8988T (cell line): ENCODE measurements at places on chromosomes 6 and 20.

DNA sequence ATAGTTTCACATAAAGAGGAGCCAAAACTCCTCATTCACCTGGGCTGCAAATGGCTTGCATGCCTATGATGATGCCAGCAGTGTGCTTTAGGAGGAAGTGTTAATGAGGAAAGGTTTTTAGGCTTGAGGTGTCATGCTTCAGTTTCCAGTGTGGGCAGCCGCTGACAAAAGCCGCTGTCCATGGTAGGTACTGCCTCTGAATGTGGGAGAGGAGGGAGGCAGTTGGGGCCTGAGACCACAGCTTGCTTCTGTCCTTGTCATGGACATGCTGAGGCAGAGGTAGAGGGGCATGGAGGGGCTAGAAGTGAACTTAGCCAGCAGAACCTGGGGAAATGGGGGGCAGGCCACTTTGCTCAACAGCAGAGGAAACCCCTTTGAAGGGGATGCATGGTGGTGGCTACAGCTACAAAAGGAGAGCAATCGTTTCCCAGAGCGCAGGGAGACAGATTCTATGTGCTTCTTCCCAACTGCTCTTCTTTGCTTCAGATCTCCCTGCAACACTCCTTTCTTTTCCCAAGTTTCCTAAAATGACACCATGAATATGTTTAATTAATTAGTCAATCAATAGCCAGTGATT, 372.1 kb upstream of the CNR1 start:
- no peak for DNase-seq

GRCh38 chr6:169997930-169998218, 246.5 kb downstream of the ERMARD start:
- DNase-seq, result no peak

DNA sequence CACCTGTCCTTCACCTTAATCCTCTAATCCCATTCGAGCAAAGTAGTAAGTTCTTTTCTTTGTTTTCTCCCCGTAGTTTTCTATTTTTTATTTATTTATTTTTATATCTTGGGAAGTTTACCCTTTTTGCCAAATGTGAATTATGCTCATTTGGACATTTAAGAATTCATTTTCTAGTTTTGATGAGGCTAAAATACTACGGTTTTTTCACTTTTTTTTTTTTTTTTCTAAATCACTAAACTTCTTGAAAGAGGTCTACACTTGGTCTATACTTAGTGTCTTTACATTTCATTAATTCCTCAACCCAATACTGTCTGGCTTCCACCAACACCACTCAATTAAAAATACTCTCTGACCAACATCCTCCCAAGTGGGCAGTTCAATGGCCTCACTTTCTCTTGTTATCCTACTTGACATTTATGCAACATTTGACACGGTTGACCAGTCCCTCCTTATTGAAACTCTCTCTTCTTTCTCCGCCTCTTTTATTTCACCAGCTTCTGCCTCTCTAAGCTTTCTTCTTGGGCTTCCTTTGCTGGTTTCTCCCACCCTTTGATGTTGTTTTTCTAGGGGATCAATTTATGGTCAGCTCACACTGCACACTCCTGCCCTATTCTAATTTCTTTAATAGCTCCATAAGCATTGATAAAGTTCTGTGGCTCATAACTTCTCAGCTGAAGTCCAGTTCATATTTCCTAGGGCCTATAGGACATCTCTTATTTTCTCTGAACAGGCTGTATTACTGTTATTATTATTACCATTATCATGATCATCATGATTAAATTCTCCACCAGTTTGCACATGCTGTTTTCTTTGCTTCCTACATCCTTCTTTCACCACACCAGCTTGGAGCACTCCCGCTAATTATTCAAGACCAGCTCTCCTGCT, 72.6 kb upstream of the CITED2 start:
- no peak for DNase-seq

DNA sequence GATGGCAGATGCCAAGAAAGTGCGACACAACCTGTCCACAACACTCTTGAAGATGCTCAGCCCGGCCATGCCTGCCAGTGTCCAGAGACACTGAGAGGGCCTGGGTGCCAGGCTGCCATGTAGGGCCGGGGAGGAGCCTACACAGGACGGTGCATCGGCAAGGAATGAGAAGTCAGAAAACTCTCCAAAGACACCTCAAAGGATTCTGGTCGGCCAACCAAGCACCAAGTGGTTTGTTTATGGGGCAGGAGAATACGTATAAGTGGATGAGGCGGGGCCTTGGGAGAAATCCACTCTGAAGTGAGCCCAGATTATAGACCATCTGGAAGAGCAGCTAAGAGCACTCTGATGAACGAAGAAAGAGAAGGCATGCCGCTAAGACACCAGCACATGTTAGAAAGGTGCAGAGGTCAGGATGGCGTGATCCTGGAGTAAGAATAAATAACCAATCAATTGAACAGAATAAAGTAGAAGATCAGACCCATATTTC, 120.7 kb upstream of the FOXQ1 start:
- DNase-seq, result no peak

DNA sequence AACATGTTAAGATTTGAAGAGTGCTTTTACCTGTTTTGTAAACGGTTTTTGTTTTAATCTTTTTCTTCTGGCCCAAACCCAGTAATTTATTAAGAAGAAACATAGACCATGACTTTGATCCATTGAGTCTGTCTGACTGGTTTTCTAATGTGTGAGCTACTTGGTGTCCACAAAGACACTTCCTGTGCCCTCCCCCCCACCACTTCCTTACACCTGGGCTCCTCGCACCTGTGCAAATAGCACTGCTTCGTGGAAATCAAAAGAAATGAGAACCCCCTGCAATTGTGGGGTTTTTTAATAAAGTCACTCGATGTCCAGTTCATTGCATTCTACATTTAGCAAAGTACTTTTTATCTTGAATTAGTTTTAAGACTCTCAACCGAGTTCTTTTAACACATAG, 65.5 kb downstream of the SMOC2 start:
- DNase-seq, result no peak

DNA sequence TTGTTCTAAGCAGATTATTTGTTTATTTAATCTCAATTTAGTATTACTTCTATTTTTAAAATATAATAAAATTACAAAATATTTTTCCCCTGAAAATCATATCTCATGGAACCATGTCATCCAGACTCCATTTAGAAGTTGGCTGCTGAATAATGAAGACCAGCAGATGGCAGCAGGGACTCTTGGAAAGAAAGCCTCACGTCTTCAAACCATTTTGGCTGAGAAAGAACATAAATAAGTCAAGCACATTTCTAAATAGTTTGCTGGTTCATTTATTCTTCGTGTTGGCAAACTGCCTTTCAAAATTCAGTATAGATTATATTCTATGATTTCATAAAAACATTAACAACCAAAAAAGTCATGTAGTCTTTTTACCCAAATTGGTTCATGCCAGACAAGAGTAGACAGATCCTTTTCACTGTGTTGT, 71.7 kb downstream of the RCAN2 start:
- no peak for DNase-seq

DNA sequence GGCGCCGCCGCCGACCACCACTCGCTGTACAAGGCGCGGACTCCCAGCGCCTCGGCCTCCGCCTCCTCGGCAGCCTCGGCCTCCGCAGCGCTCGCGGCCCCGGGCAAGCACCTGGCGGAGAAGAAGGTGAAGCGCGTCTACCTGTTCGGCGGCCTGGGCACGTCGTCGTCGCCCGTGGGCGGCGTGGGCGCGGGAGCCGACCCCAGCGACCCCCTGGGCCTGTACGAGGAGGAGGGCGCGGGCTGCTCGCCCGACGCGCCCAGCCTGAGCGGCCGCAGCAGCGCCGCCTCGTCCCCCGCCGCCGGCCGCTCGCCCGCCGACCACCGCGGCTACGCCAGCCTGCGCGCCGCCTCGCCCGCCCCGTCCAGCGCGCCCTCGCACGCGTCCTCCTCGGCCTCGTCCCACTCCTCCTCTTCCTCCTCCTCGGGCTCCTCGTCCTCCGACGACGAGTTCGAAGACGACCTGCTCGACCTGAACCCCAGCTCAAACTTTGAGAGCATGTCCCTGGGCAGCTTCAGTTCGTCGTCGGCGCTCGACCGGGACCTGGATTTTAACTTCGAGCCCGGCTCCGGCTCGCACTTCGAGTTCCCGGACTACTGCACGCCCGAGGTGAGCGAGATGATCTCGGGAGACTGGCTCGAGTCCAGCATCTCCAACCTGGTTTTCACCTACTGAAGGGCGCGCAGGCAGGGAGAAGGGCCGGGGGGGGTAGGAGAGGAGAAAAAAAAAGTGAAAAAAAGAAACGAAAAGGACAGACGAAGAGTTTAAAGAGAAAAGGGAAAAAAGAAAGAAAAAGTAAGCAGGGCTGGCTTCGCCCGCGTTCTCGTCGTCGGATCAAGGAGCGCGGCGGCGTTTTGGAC, 2.0 kb downstream of the SOX4 start:
- peak; percentile 49 for DNase-seq

DNA sequence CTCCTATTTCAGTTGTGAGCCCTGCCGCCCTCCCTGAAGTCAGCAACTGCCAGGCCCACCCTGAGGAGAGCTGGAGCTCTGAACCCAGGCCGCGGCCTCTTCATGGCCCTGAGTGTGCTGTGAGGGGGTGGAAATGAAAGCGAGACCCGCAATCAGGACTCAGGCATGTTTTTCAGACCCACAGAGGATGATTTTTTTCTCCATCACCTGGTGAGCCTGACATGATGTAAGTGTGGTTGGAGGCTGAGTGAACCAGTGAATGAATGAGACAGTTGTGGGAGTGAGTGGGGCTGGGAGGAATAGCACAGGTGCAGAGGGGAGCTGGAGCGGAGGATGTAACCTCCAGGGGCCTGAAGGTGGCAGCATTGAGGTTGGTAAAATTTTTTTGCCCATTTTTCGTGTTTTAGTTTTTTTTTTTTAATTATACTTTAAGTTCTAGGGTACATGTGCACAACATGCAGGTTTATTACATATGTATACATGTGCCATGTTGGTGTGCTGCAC, 18.3 kb downstream of the RAET1L start:
- no peak for DNase-seq

GRCh38 chr6:130625825-130626527, 201.2 kb upstream of the SMLR1 start:
- no peak for DNase-seq

DNA sequence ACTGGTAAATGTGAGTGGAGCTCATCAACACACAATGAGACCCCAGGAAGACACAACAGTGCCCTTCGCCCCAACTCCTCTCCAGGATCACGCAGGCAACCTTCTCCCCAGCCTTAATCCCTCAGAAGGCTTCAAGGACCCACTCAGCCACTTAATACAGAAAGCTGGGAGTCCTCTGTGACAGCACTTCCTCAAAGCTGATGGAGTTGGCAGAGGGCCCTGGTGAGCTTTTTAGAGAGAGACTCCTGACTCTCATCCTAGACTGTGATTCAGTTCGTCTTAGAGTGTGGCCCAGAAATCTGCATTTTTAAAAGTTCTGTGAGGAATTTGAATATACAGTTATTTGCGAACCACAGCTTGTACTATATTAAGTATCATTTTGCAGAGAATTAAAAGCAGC, 187.7 kb downstream of the UST start:
- DNase-seq, result no peak

DNA sequence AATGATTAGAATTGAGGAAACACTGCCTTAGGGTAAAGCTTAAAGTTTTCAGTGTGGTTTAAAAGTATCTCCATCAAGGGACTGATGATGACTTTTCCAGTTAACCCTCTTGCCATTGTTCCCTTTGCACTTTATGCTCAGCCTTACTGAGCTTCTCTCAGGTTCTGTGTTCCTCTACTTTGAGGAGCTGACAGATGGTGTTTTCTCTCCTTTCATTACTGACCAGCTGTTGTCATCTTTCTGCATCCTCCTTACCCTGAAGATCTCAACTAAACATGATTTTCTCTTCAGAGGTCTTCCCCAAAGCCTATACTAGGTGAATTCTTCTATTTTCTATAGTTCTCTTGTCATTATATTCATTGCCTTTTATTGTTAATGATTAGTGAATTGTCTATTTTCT, 475.6 kb upstream of the SYNCRIP start:
- no peak for DNase-seq

DNA sequence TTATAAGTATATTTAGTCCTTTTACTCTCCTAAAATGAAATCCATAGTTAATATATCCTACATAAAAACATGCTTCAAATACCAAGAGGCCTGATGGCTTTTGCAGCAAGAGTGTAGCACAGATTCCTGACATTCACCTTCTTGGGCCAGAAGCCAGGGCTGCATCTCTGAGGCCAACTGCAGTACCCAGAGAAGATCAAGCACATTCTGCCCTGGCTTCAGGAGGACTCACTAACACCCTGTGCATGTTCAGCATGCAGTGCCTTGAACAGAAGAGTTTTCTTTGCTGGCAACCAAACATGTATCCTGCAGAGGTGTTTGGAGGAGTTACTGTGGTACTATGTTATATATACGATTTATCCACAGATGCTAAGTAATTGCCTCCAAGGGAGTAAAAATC, 90.3 kb downstream of the FHL5 start:
- DNase-seq, result no peak

DNA sequence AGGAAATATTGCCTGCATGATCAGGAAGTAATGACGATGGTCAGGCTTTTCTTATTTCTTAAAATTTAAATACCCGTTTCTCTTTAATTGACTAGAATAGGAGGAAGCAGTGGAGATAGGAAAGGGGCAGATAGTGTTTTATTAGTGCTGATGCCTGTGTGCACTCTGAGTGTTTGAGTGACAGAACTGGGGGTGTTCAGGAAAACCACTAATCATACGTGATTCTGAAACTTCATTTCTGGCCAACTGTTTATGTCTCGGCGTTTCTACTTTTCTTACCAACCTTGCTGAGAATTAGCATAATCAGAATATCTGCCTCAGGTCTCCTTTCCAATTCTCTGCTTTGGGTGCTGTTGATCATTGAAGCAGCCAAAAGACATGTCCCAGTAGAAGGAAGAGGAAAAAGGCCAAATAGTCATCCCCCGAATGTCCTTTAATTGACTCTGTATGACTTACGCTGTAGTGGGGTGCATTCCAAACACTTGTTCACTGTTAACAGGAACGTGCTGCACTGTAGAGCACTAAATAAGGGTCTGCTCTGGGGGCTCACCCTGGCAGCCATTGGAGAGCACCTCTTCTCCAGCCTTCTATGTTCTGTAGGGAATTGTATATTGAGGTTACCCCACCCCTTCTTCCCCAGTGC, 152.9 kb downstream of the JARID2 start:
- DNase-seq, result no peak

- DNase-seq, result no peak
Observed at GRCh38 chr6:156710479-156710878, 66.7 kb upstream of the ARID1B start.

- DNase-seq, result no peak
Observed at GRCh38 chr6:52317841-52318581, 33.5 kb upstream of the MCM3 start.

- DNase-seq, result no peak
Observed at GRCh38 chr6:2817903-2818443, 23.7 kb downstream of the SERPINB1 start.

GRCh38 chr20:61556673-61557072, 304.6 kb downstream of the CDH4 start:
- DNase-seq, result no peak

- no peak for DNase-seq
Observed at GRCh38 chr20:45336530-45337366, 11.5 kb downstream of the SDC4 start.
